DMS 273 treated with DMSO at 0.1 percent for 48 hours (cell line): ENCODE measurements at places on chromosomes 2 and 18.

DNA sequence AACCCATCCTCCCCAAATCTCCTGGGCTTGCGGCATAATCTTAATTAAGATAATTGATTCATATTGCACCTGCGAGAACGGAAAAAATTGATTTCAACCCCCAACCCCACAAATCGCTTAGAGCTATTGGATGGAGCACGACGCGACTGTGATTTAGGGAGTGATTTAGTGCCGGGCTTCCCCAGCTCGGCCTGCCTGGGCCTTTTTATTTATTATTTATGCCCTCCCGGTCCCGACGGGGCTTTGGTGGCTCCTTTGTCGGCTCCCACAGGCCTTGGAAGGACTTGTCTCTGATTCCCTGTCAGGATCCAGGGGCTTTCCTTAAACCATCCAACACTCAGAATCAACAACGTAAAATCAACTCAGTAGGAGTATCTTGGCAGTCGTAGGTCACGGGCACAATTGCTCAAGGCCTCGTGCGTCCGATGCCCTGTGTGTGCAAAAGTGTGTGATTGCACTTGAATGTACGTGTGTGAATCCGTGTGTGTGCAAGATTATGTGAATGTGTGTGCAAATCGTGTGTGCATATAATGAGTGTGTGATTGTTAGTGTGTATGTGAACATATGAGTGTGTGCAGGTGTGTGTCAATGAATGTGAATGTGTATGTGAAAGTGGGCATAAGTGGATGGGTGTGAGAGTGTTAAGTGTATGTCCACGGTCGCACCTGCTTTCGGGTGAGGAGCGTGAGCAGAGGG, 4.3 kb upstream of the NEUROD1 start:
- DNase-seq, result no peak

DNA sequence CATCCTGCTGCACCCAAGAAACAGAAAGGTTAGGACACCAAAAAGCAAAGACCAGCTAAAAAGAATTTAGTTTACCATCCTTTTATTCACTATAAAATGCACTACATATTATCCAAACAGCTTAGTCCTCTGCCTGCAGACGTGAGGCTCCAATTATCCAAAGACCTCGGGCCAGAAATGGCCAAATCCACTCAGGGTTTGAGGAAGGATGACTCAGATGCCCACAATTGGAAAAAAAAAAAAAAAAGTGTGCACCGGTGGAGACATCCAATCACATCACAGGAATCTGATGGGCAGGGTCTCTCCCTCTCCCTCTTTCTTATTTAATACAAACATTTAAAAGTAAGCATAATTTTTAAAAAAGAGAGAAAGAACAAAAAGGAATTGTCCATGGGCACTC, 65.7 kb downstream of the TRABD2A start:
- no peak for DNase-seq

DNA sequence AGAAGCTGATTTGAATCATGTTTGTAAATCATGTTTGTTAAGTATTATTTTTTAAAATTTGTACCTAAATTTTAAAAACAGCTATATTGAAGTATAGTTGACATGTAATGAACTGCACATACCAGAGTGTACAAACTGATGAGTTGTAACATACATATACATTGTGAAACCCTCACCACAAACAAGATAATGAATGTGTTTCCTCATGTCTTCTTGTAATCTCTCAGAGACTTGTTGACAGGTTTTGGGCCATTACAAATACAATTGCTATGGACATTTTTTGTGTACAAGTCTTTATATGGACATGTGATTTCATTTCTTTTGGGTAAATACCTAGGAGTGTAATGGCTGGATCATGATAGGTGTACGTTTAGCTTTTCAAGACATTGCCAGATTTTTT, 21.5 kb downstream of the WDR43 start:
- DNase-seq, result no peak

DNA sequence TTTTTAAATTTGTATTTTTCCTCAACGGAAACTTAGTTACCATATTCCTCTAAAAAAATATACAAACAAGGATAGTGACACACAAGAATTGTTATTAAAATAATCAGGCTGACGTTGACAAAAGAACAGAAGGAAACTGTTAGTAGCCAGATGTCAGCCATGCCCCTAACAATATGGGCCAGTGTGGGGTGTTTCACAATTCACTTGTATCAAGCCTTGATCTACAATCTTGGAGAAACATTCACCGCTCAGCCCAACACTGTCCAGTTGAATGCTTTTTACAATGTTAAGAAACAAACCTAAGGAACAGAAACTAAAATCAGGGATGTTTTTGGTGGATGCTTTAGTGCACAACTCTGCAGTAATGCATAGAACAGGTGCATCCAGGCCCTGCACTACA, 44.6 kb downstream of the TMEFF2 start:
- DNase-seq, result no peak

DNA sequence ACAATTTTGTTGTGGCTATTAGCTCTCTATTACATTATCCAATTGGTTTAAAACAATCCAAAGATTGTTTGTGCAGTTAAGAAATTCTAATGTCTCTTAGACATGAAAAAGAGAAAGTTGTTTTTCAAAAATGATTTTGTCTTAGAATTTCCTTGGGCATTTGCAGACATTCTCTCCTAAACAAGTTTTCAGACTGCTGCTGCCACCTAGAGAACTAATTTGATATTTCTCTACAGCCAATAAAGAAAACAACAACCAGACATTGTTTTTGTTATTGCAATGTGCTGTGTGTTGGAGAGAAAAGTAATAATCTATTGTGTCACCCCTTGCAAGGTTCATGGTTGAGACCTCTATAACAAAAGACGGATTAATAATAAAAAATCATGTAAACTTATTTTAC, 119.0 kb upstream of the SYT4 start:
- no peak for DNase-seq

GRCh38 chr18:34025191-34025801, 199.4 kb downstream of the NOL4 start:
- no peak for DNase-seq
